ENCODE measurements at places on chromosomes 3 and 15.

- DNase-seq: no peak
These were observed 34.9 kb upstream of the SLC25A36 start for GRCh38 chr3:140906785-140907184.

- DNase-seq: no peak
These were observed 1.2 kb upstream of the ITIH4 start for GRCh38 chr3:52831500-52832301.

DNA sequence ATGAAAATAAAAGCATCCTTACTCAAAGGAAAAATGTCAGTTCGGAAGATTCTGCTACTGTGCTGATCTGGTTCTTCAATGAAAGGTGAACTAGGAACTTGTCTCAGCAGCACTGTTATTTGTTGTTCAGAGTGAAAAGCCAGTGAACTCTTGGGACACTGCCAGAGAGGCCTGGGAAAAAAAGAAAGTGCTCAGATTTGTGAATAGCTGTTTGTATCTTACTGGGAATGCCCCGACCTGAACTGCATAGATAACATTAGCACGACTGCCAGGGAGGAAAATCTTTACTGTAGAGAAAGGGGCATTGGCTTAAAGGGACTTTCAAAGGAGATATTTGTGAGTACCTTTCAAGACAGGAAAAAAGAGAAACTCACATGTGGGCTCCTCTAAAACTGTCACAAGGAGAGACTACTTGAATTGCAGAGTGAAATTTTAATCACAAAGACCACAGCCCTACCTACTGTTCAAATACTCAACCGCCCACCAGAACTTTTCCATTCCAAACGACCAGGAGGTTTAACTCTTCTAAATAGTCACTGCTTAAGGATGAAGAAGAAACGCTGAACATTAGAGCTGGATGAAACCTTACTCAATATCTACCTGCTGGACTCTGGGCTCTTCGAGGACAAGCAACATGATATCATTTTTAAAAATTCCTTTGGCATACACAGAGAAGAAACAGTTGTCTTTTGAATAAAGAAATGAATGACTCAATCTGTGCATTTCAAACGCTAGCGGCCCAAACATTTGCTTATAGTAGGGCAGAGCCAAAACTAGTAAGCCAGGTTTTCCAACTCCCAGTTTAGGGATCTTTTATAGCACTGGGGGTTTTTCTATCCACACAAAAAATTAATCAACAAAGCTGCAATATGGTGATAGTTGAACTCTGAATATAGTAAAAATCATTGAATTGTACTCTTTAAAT, 13.4 kb downstream of the TAMM41 start:
- no peak for DNase-seq

- DNase-seq: no peak
These were observed 1.6 kb downstream of the THBS1 start for GRCh38 chr15:39582286-39582976.

DNA sequence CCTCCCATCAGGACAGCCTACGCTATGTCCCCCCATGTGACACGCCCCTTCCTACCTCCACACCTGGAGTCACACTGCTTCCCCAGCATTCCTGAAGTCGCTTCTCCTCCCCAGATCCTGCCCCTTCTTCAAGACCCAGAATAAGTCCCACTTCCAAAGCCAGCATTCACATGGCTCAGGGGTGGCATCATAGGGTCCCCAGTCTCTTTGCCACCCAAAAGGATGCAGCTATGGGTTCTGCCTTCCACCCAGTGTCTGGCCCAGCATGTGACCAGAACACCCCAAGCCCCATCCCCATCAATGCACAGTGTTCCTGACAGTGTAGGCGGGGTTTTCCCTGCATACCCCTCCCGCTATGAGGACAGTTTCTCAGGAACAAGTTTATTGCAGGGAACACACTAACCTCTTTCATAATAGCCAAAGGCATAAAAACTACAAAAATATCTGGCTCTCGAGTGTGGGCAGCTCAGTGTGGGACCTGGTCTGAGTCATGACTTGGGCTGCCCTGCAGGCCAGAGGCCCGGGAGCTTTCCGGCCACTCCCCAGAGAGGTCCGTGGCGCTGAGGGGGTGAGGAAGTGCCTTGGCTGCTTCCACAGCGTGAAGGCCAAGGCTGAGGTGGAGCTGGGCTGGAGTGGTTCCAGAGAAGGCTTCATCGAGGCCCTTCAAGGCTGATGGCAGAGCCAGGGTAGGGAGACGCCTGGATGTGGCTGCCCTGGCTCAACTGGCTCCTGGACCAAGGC, 5.8 kb downstream of the ISLR start:
- no peak for DNase-seq

GRCh38 chr3:57778494-57778893, 22.4 kb downstream of the SLMAP start:
- no peak for DNase-seq

GRCh38 chr15:27677951-27678350, 421.2 kb downstream of the OCA2 start:
- DNase-seq: no peak

- DNase-seq: no peak
These were observed 417.4 kb upstream of the ATP11B start for GRCh38 chr3:182375916-182376315.

GRCh38 chr15:60751985-60752952, 273.3 kb upstream of the ICE2 start:
- DNase-seq: no peak

GRCh38 chr15:64774629-64775493, 528 bp downstream of the RBPMS2 start:
- no peak for DNase-seq

DNA sequence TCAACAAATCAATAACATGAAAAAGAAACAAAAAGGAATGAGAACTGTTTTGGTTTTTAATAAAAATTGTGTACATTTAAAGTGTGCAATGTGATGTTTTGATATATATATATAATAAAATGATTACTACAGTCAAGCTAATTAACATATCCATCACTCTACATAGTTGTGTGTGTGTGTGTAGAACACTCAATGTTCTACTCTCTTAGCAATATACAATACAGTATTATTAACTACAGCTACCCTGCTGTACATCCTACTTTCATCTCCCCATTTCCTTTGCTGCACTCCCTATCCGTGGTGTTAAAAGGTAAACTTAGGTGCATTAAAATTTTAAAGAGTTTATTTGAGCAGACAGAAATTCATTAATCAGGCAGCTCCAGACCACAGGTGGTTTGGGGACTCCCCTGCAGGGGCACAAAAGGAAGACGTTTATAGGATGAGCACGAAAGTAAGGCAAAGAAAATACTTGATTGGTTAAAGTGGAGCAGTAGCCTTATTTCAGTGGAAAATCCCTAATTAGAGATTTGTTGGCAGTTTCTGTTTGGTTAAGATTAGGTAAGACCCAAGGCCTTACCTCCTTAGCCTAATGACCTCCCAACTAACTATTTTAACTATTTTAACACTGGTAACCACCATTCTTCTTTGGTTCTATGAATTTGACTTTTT, 61.8 kb upstream of the SNRK start:
- DNase-seq: no peak

- no peak for DNase-seq
These were observed 247.4 kb upstream of the TPM1 start for GRCh38 chr15:62795171-62795570.

DNA sequence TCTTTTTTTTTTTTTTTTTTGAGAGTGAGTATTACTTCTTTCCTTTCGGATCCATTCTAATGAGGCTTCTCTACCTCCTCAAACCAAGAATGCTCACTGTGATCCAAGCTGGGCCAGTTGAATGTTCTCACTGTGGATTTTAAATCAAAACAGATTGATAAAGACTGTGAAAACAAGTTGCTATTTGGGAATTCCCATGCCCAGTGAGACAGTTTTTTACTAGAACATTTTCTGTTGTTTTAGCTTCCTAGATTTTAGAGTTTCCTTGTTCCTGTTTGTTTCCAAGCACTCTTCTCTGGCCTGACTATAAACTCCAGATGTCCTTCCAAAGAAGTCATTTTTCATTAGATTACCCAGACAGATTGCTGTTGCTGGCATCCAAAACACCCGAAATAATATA, 60.1 kb upstream of the GALNT15 start:
- DNase-seq: no peak

DNA sequence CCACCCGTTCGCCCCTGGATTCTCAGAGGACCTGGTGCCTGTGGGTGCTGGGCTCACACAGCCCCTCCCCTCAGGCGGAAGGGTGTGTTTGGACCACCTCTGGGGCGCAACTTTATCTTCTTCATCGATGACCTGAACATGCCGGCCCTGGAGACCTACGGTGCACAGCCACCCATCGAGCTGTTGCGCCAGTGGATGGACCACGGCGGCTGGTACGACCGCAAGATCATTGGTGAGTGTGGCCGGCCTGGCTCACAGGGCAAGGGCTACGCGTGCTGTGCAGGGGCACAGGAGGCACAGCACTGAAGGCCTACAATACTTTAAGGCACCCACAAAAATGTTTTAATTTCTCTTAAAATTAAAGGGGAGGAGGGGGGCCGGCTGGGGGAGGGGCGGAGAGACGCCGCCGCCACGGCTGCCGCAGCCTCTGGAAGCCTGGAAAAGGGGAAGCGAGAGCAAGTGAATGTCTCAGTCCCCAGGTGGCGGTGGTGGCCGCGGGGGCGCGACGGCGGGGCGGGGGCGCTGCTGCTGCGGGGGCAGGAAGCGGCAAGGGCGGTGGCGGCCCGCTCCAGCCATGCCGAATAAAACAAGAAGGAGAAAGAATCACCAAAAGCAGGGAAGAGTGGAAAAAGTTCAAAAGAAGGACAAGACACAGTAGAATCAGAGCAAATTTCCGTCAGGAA, 56.8 kb downstream of the DNAH1 start:
- no peak for DNase-seq

- DNase-seq: no peak
These were observed 218.5 kb upstream of the NR2F2 start for GRCh38 chr15:96112018-96112417.

DNA sequence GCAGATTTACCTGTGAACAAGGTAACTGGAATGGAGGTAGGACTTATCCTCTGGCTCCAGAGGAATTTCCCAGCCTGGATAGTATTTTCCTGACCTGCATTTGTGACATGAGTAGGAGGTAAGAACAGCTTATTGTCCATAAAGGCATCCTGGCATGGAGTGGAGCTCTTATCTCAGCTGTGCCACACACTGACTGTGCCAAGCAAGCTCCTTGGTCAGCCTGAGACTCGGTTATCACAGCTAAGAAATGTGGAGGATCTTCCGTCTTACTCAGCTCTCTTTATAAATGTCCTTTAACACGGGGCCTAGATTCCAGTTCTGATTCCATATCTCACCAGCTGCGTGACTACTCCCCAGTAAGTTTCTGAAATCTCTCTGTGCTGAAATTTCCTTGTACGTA, 38.9 kb downstream of the SLCO3A1 start:
- DNase-seq: no peak

DNA sequence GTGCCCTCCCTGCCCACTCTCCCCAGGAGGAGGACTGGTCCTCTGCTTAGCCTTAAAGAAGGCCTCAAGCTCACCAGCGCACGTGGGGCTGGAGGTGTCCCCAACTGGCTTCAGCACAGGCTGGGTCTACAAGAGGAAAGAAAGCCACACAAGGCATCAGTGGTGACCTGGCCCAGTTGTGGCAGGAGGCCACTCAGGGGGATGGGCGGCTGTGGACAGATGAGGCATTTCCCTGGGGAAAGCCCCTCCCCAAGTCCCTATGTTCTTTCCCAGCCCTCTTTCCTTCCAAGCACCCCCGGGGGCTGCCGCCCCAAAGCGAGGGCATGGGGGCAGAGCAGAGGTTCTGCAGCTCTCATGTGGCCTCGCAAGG, 155.2 kb upstream of the TLE3 start:
- no peak for DNase-seq

- no peak for DNase-seq
These were observed 8.0 kb downstream of the CSPG4 start for GRCh38 chr15:75704618-75705017.

DNA sequence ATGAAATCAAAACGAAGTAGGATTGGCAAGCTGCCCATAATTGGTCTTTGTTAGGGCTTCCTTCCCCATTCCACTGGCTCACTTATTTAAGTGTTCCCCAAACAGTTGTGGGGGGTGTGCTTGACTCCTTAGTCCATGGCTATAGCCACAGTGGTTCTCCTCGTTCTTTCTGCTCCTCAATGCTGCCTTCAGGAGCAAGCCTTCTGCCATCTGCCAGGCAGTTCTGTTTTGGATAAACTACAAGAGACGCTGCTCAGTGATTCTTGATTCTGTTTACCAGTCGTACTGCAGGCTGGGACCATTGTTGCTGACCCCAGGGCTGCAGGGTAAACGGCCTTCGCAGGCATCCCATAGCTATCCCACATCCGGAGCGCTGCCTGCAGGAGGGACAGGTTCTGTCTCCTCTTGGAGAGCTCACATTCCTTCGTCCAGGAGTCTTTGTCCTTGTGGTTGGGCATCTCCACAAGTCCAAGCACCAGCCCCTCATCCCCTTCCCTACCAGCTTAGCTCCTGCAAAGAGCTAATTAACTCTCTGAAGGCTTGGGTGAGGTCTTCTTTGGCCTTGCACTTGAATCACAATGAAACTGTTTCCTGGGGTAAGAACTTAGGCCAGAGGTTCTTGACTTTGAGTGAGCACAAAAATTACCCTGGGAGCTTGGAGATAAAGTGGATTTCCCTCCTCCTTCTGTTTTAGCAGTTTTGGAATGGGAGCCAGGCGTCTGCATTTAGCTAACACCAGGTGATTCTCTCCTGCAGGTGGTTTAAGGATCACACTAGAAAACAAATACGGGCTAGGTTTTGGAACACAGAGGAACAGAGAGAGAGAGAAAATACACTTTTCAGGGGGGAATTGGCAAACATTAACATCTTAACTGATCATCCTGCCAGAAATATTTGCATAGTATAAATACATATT, 114.9 kb downstream of the SV2B start:
- no peak for DNase-seq

DNA sequence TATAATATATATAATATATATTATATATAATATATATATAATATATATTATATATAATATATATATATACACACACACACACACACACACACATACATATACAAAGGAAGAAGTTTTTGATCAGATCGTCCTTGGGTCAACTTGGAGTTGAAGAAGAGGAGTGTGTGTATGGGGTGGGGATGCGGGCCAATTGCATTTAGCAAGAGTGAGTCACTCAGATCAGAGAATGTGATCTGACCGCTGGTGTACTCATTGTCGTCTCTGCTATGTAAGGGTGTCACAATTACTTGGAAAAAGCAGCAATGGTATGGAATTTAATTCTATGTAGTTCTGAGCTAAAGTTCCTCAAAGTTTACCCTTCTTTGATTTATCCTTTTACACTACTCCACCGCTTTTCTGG, 4.6 kb upstream of the VGLL3 start:
- no peak for DNase-seq

DNA sequence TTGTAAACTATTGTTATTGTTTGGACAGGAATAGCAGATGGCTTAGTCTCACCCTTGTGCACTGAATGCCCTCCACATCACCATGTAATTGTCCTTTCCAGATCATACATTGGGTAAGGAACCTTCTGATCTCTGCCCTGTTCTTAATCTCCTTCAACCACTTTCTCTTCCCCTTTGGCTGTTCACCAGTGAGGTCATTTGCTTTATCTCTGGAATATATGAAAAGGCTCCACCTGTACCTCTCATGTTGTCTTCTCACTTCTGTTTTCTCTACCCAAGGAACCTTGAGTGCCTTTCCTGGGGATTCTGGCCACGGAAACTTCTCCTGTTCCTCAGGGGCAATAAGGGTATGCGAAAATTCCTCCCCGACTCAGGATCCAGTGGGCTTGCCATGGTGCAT, 28.5 kb downstream of the MCTP2 start:
- no peak for DNase-seq
